Panc1 (cell line): ENCODE measurements at places on chromosomes 12 and 14.

- DNase-seq = no peak
These were observed 37.1 kb upstream of the DHRS4 start for GRCh38 chr14:23916446-23916845.

GRCh38 chr14:72907886-72908285 lies 14.0 kb upstream of the DPF3 start:
- no peak for DNase-seq

DNA sequence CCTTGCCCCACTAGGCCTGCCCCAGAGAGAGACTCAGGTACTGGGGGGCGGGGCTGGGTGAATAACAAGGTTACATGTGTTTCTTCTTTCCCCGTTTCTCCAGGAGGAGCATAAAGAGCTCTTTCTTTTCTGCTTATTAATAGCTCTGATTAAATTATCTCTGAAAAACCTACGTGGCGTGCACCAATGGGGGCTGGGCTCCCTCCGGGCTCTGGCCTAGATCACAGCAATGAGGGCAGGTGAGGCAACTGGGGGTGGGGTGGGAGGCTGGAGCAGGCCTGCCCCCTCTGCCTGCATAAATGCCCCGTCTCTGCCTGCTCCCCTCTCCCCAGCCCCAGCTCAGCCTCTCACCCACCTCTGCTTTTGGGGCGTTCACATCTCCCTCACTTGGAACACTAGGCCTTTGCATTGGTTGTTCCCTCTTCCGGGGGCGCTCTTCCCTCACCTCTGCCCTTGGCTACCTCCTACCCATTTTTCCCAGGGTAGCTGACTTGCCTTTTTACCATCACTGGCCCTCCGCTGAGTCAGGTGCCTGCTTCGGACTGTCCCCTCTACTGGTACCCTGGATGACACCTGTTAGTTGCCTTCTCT lies 4.1 kb upstream of the FAM222A start:
- DNase-seq = no peak

GRCh38 chr12:105352940-105353635 lies 22.6 kb downstream of the C12orf75 start:
- DNase-seq = no peak

DNA sequence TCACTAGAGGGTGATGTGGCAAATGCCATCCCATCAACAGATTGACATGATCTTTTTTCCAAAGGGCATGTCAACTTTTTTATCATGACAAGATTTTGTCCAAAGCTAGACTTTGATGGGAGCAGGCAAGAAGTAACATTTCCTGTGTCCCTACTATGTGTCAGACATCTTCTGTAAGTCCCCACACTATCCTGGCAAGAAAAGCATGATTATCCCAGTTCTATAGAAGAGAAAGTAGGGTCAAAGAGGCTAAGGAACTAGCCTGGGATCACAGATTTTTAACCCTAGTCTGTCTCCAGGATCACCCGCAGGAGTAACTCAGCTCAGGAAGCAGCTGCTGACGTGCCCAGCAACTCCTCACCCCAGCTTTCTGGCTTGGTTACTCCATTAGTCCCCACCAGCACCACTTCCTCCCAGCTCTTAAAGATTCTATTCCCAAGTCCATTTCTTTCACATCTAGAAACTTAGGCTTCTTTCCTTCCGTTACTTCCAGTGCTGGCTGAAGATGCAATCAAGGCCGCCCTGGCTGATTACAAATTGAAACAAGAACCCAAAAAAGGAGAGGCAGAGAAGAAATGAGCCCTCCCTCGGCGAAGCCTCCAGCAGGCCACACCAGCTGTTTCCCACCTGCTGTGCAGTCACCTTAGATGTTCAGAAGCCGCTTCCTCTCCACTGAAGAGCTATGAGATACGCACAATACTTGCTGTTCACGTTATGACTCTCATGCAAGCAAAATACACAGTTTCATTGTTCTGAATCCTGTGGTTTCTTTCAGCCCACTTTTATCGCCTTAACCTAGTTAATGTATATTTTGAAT lies 6.2 kb downstream of the ISCU start:
- no peak for DNase-seq
